ENCODE measurements at places on chromosomes 16 and 17. TPM values are rescaled to one million over a fixed set of nuclear protein-coding genes. Genes with fewer than 3 reads are reported as not detected.

DNA sequence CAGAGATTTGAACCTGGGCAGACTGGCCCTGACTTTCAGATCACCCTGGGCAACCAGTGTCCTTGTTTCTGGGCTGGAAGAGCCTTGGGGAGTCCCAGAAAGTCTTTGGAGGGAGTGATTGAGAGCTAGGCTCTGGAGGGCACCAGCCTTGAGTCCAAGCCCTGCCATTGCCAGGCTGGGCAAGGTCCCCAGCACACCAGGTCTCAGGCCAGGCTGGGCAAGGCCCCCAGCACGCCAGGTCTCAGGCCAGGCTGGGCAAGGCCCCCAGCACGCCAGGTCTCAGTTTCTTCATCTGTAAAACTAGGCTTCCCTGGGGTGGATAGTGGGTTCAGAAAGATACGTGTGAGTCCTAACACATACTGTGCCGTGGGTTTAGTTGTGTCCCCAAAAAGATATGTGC lies 135.0 kb downstream of the IRF8 start:
- DNase-seq, result no peak

Gene SMIM22
- total RNA-seq, result not detected

Gene FAM20A
- total RNA-seq, result 18.5 TPM

Gene FGF11
- total RNA-seq, result 10.6 TPM

All from thyroid gland (tissue), 4 donors.